ENCODE measurements at places on chromosomes 11 and 22. TPM values are rescaled to one million over a fixed set of nuclear protein-coding genes. Genes with fewer than 3 reads are reported as not detected.
A peak's percentile ranks its signal among the peaks of the same experiment; 100 is the strongest.

- DNase-seq = peak; percentile 97
- H3K27me3 ChIP-seq = no peaks in the 10 kb centered on the region
- no peaks in the 10 kb centered on the region for H3K36me3 ChIP-seq
Observed at GRCh38 chr22:19799322-19800190, 39.0 kb downstream of the TBX1 start.

- DNase-seq = peak; percentile 66
- no peaks in the 10 kb centered on the region for H3K27me3 ChIP-seq
- H3K4me3 ChIP-seq = no peak overlapping the region
- H3K36me3 ChIP-seq = no peaks in the 10 kb centered on the region
- H3K27ac ChIP-seq = no peak overlapping the region
- no peaks in the 10 kb centered on the region for H3K4me1 ChIP-seq
Observed at GRCh38 chr11:116558504-116559211, 214.1 kb downstream of the BUD13 start.

DNA sequence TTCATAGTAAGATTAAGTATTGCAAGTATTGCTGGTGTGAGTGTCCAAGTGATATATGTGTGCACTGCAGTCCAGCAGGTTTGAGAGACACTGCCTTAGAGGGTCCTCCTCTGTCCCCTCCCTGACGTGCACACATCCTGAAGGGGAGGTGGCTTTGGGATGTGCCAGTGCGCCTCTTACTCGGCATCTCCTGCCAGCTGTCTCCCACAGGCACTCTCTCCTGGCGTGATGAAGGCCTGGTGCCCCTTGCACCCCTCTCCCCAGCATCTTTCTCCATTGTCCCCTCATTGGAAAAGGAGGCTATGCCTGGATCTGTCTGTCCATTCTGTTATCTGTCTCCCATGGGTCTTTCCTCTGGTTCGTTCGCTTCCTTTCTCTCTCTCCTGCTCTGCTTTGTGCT, 24.2 kb downstream of the GTPBP1 start:
- no peak overlapping the region for H3K4me3 ChIP-seq
- no peak overlapping the region for H3K27ac ChIP-seq
- peaks cover 47% of the 10 kb centered on the region for H3K36me3 ChIP-seq

GRCh38 chr11:132874638-132875037, 657.7 kb downstream of the OPCML start:
- no peak overlapping the region for H3K27ac ChIP-seq
- no peaks in the 10 kb centered on the region for H3K27me3 ChIP-seq
- H3K4me3 ChIP-seq = no peak overlapping the region
- H3K4me1 ChIP-seq = no peaks in the 10 kb centered on the region

DNA sequence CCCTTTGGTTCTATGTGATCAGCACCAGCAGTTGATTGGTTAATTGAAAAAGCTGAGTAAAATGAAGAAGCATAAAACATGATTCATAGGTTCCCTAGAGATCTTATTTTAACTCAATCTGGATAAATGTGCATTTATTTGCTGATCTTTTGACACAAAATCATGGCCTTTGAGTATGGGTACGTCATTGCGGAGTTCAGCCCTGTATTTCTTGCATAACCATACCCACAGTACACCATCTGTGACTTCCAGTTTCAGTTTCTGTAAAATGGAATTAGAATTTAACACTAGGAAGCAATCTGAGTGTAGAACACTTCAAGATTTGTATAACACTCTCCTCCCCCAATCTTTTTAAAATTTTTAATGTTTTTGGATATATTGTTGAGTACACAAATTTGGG, 358.2 kb downstream of the DDX10 start:
- no peak overlapping the region for H3K27ac ChIP-seq
- H3K4me3 ChIP-seq = no peak overlapping the region
- no peaks in the 10 kb centered on the region for H3K36me3 ChIP-seq
- H3K4me1 ChIP-seq = no peaks in the 10 kb centered on the region
- no peak for DNase-seq
- no peaks in the 10 kb centered on the region for H3K27me3 ChIP-seq

DNA sequence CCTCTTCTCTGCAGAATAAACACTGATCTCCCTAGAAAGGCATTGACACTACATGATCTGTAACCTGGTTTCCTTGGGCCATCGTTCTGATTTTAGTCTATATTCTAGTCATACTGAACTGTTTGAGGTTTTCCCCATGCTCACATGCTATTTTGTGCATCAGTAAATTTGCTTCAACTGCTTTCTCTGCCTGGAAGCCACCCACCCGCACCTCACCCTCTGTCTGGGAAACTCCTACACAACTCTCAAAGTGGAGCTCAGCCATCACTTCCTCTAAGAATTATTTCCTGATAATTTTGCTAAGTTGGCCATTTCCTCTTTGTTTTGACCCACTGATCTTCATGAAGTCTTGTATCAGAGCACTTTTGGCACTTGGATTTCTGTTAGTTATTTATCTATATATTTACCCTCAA, 36.1 kb downstream of the MMP20 start:
- no peaks in the 10 kb centered on the region for H3K27me3 ChIP-seq
- no peak overlapping the region for H3K27ac ChIP-seq
- H3K4me3 ChIP-seq = no peak overlapping the region
- no peak for DNase-seq
- H3K36me3 ChIP-seq = no peaks in the 10 kb centered on the region

- H3K4me1 ChIP-seq = no peaks in the 10 kb centered on the region
- H3K36me3 ChIP-seq = no peaks in the 10 kb centered on the region
- no peak for DNase-seq
- no peaks in the 10 kb centered on the region for H3K27me3 ChIP-seq
Observed at GRCh38 chr22:41781507-41781906, 19.0 kb upstream of the CCDC134 start.

- H3K4me1 ChIP-seq = peaks cover 2% of the 10 kb centered on the region
- no peak for DNase-seq
- no peak overlapping the region for H3K27ac ChIP-seq
- peaks cover 6% of the 10 kb centered on the region for H3K27me3 ChIP-seq
Observed at GRCh38 chr11:1743585-1744136, 6.7 kb downstream of the IFITM10 start.

DNA sequence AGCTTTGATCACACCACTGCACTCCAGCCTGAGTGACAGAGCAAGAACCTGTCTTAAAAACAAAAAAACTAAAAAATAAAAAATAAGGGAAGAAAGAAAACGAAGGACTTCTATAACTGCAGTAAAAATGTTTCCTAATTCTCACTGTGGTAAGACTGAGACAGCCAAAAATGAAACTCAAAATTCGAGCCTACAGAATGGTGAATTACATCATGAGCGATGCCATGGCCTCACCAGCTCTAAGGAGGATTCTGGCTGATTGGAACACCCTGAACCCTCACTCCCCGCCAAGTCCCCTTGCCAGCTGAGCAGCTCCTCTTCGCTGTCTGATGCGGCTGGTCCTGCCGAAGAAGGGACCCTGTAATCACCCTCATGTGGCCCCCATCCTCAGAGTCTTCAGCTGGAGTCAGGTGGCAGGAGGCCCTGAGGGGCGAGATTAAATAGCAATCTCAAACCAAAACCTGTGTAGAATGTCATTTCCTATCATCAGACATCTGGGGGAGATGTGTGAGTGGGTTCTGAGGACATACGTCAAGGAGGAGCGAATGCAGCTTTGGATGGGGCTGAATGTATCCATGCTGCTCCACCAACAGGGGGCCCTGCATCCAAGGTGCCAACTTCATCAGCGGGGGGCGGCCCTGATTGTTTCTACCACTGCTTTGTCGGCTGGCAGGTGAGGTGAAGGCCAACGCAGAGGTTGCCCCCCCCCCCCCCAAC, 29.2 kb downstream of the PDGFB start:
- DNase-seq = no peak
- H3K36me3 ChIP-seq = no peaks in the 10 kb centered on the region
- no peak overlapping the region for H3K4me3 ChIP-seq
- H3K4me1 ChIP-seq = peaks cover 5% of the 10 kb centered on the region
- H3K27ac ChIP-seq = no peak overlapping the region
- H3K27me3 ChIP-seq = no peaks in the 10 kb centered on the region

- H3K27ac ChIP-seq = no peak overlapping the region
- no peak overlapping the region for H3K4me3 ChIP-seq
- H3K4me1 ChIP-seq = peaks cover 2% of the 10 kb centered on the region
- peaks cover 39% of the 10 kb centered on the region for H3K27me3 ChIP-seq
- no peaks in the 10 kb centered on the region for H3K36me3 ChIP-seq
Observed at GRCh38 chr11:76776472-76776871, 6.7 kb upstream of the TSKU start.

KLHL35 gene
- 1.3 TPM for total RNA-seq

INPPL1 gene
- total RNA-seq = 62.9 TPM

ACRV1 gene
- 0.26 TPM for total RNA-seq

Data from fibroblast of lung (primary cell).